ENCODE measurements at places on chromosomes 1 and 21.

DNA sequence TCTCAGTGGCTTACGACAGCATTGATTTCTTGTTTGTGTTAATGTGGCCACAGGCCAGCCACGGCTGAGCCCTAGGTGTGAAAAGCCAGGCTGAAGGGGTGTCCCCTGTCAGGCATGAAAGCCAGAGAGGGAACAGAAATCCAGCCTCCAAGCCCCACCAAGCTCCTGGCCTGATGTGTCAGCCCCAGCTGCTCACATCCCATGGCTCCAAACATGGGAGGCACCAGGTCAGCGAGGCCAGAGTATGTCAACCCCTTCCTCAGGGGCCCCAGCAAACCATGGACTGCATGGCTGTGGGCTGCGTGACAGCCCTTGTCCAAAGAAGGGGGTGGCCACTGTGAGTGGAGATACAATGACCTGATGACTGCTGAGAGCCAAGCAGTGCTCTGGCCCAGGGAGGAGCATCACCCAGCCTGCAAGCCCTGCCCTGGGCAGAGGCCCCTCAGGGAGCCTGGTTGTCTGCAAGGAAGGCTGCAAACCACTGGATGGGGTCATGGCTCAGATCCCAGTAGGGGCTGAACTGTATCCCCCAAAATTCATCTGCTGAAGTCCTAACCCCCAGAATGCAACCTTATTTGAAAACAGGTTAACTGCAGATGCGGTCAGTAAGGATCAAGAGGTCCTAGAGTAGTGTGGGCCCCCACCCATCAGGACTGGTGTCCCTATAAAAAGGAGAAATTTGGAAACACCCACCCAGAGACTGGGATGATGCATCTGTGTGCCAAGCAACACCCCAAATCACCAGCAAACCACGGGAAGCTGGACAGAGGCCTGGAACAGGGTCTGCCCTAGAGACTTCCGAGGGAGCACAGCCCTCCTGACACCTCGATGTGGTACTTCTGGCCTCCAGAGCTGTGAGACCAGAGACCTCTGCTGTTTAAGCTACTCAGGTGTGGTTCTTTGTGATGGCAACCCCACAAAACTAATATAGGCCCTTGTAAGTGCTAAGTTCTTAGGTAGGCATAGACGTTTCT lies 3.3 kb upstream of the MX2 start:
- no peak for DNase-seq

DNA sequence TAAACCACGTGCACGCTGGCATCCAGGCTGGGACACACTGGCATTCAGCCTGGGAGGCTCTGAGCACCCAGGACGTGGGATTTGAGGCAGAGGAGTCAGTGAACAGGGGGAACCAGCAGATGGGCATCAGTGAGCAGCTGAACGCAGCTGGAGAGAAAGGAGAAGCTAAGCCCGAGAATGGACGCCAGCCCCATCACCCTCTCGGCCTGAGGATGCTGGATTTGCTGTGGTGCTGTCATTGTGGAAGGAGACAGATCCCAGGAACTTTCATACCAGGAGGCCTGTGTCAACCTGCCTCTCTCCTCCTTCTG lies 132.8 kb downstream of the PGBD5 start:
- no peak for DNase-seq

- DNase-seq = no peak
Measured at GRCh38 chr1:190144650-190145049, 333.0 kb downstream of the BRINP3 start.

DNA sequence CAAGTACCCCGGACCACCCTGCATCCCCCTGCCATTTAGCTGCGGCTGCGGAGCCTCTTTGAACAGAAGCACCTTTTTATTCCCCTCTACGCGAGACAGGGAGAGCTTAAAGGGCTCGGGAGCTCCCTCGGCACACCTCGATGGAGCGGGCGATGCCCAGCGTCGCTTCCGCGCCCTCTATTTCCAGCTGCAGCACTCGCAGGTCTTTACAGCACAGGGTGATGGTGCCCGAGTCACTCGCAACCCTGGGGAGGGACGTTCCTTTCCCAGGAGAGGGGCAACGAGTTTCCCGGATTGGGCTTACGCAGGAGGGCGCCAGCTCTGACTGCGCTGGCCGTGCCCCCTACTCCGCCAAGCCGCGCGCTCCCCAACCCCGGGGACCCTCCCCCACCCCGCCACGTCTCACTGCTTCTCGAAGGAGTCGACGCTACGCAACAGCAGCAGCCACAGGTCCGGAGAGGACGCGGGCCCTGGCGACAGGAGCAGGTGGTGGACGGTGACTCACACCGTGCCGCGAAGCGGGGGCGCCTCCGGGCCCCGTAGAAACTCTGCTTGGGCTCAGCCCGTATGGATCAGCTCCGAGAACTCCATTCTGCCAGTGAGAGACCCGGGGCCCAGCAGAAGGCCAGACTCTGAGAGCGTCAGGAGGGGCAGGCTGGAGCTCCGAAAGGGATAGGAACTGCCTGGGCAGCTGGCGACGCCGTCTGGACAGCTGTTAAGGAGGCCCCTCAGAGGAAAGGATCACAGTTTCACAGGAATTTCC lies 5.8 kb upstream of the FAM167B start:
- peak; percentile 43 for DNase-seq

GRCh38 chr1:111848852-111849545 lies 93.3 kb downstream of the DDX20 start:
- DNase-seq = no peak
